Umbilical cord (tissue), 2 donors: ENCODE measurements at places on chromosomes 3 and 15.

DNA sequence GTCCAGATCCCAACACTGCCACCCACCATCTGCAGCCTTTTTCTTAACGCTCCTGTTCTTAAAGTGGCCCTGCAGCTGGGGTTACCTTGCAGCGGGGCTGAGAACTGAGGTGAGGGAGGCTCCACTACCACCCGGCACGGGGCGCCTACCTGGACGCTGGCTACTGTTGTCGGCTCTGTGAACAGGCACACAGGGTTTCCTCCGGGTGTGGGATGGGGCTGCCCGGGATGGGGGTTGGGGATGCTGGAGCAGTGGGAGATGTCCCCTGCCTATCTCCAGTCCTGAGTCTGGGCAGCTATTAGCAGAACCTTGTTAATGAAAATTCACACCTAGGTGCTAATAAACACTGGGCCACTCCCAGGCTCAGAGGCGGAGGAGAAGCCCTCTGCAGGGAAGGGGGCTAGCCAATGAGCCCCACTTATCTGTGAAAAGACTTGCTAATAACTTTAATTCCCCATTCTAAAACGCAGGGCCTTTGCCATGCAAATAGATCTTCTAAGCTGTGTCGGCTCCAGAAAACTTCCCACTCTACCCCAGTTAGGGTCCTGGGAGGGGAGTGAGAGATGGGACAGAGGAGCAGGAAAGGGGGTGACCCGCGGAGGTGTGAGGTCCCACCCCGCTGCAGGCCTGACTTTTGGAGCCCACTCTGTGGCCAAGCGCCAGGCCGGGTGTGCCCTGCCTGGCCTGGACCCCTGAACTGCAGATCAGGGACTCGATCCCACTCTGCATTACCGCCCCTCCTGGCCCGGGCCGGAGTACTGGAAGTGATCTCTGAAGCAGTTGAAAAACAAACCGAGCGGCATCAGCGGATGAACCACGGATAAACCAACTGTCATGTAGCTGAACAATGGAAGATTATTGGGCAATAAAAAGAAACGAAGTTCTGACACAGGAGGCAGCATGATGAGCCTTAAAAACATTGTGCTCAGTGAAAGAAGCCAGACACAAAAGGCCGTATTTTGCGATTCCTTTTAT is 3.1 kb downstream of the MESP1 start:
- no peak for DNase-seq

- DNase-seq, result no peak
Observed at GRCh38 chr3:146195030-146195429, 34.0 kb upstream of the PLOD2 start.

- DNase-seq, result no peak
Observed at GRCh38 chr3:69888040-69888942, 111.2 kb upstream of the SAMMSON start.

DNA sequence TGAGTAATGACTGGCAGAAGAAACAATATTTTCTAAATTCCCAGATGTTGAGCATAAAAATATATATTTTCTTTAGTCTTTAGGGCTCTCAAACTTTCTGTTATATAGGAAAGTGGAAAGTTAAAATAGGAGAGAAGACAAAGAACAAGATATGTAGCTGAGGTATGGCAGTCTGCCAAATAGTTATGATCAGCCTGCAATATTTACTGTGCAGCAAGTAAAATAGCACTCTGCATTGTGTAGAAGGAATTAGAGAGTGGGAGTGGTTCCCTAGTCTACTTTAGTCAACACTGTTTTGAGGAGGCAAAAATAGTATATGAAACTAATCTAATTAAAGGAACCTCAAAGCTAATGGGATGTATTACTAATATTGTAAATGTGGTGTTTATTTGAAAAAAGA is 978.1 kb upstream of the ALCAM start:
- peak; percentile 53 for DNase-seq

DNA sequence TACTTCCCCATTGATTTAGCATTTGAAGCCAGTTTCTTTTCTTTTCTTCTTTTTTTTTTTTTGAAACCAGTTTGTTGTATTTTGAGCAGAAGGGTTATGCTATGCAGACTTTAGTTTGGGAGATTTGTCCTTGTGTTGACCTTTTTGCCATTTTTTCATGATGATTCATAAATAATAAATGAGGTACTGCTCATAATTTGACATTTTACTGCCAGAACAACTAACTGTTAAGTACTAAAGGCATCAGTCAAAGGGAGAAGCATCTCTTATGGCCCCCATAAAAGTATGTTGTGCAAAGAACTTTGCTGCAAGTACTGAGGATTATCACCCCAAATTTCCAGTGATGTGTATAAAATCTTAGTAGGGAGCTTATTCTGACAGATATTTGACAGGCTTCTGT is 1.7 kb upstream of the GPR87 start:
- DNase-seq, result peak; percentile 53

DNA sequence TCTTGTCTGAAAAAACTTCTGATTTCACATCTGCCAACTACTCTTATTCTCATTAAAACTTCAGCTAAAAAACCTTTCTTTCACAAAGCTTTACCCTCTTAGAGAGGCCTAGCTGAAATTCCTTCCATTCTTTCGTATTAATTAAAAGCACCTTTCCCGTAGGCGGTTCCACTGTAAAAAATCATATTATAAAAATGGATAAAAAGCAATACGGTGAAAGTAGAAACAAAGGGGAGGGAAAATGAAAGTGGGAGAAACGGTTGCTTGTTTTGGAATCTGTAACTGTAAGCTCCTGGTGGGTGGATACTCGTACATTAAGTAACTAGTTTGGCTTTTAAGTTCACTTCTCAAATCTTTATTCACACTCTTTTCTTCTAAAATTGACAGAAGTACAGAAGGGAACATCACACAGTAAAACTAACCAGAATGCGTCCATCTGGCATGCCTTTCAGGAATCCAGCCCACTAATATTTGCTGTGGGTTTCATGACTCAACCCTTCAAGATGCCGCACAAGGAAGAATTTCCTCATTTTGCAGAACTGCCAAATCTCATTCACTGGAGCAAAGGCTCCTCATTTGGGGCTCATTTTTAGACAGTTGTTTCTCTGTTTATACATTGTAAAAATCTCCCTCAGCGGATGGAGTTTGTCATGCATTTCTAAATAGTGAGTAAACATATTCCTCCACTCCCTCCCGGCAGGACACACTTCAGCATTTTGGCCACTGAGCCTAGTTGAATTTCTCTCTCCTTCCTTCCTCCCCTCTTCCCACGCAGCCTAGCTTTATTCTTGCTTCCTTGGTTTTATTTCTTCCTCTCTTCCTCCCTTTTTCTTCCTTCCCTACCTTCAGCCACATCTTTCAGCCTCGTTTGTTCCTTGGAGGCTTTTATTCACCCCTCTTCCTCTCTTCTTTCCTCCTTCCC is 419.5 kb upstream of the NAALADL2 start:
- DNase-seq, result peak; percentile 95

- DNase-seq, result peak; percentile 4
Observed at GRCh38 chr15:97501291-97501690, 459.2 kb upstream of the ARRDC4 start.
